Stimulated activated CD8-positive, alpha-beta memory T cell treated with anti-CD3 and anti-CD28 coated beads, Interleukin-7, amount 100 ng/mL, for 24 hours (primary cell): ENCODE measurements at places on chromosomes 5 and 9.

- no peak for DNase-seq
These were observed 35.1 kb downstream of the NDST1 start for GRCh38 chr5:150542933-150543445.

DNA sequence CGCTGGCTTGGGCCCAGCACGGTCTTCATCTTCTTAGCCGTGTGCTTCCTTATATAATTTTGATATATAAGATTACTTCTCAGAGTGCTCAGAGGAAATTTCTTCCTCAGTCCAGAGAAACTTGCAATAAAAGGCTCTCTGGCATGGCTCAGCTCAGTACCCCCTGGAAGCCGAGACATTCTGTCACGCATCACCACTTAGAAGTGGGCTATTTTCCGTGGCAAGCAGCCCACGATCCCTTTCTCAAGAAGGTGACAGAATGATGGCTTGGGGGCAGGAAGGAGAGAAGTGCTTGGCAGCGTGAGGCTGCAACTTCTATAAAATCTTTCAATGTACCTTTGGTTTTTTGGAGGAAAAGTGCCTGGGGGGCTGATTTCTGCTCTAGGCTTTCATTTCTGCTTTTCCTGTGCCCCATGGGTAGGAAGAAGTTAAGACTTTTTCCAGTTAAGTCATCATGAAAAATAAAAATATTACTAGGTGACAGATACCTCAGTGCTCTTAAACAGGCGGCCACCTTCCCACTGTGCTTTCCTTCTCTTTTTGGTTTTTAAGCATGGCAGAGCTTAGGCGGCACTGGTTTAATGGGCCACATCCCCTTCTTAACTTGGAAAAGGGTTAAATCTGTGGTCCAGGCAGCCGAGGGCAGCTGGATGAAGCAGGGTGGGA is 104.6 kb downstream of the MVB12B start:
- no peak for DNase-seq

DNA sequence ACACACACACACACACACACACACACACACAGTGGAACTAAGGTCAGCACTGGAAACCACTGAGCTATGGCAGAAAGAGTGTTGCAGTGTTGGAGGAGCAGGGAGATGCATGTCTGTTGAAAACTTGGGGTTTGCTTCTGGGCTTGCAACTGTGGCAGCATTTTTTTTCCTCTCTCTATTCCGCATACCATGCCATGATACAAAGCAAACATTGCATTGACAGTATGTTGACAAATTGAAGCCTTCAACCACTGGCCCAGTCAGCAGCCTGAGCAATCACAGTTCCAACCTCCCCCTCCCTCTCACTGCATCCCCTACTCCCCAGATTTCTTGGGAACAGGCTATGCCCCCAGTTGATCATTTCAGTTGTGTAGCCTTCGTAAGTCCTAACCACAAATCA is 478.1 kb upstream of the WWC1 start:
- DNase-seq, result no peak

- no peak for DNase-seq
These were observed 17.3 kb upstream of the ANKRD18B start for GRCh38 chr9:33506626-33507370.

DNA sequence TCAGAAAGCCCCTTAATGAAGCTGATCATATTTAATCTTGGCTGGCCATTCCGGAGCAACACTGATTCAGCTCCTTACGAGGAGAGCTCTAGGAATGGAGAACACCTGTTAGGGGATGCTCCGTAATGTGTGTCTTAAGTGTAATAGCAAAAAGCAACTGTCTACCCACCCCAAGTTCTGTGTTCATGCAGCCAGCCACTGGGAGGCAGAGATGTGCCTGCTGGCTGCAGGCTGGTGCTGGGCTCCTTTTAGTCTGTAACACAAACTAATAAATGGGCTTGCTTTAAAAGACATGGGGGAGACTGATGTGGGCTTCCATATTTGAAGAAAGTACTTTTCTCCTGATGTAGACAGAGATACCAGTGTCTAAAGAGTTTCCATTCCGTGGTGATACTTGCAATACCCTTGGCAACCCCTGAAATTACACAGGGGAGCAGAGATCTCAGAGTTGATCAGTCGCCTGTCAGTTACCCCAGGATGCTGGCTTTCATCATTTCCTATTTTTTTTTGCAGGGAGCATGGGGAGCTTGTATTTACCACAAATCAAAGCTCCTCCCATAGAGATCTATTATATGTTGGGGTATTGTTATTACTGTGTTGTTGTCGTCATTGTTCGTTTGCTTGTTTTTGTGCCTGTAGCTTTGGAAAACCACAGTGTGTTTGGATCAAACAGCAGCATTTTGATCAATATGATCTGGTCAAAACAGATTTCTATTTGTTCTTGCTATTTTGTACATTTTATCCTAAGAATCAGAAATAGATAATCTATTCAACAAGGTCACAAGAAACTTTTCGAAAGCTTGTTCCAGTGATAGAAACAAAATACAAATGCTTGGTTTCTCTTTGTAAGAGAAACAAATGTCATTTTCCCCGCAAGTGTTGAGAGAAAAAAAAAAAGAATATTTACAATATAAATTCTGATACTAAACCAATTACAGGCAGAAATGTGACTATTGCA is 65.8 kb downstream of the MTX3 start:
- no peak for DNase-seq

DNA sequence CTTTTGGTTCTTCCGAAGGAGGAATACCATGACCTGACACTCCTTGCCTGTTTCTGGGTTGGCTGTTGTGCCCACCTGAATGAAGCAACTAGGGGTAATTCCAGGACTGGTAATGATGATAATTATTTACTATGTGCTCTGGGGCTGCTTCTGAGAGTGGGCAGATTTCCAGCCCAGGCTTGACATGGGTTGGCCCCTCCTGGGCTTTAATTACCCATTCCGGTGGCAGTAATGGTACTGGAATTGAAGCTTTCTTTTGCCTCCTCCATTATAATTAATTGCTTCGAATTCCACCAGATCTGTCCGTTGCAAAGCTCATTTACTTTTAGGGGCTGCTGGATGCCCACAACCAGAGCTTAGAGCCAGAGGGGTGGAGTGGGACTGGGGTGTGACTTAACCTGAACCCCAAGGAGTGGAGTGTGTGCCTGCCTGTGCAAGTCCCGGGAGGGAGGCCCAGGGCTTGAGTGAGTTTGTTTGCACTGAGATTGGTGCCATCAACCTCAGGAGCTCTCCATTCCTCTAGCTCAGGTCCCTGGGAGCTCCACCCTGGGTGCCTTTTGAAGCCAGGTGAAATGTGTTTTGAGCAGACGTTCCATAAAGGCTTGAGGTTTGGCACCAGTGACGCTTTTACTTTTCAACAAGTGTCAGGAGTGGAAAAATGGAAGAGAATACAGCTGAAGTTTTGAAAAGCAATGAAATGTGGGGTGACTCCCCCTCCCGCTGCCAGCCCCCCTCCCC is 214.6 kb downstream of the PDZD2 start:
- no peak for DNase-seq

- no peak for DNase-seq
These were observed 79.3 kb upstream of the PRLR start for GRCh38 chr5:35309365-35310130.

GRCh38 chr5:34686762-34687268 is 30.7 kb downstream of the RAI14 start:
- no peak for DNase-seq

- no peak for DNase-seq
These were observed 1000.6 kb upstream of the DMAC1 start for GRCh38 chr9:8800196-8800595.

DNA sequence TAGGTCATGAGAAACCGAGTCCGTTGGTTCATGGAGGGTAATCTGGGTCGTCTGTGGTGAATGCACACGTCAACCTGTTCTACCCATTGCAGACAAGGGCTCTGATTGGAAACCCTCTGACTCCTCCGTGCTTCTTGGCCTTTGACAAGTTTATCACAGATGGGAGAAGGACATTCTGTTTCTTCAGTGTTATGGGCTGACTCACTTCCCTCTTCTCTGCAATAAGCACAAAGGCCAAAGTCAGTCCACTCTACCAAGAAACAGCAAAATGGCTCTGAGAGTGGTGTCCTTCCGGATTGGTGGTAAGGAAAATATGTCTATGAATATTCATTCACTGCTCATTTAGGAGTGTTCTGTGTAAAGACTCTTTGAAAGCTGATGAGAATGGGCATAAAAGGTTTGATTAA is 89.3 kb downstream of the FEM1C start:
- DNase-seq, result no peak

DNA sequence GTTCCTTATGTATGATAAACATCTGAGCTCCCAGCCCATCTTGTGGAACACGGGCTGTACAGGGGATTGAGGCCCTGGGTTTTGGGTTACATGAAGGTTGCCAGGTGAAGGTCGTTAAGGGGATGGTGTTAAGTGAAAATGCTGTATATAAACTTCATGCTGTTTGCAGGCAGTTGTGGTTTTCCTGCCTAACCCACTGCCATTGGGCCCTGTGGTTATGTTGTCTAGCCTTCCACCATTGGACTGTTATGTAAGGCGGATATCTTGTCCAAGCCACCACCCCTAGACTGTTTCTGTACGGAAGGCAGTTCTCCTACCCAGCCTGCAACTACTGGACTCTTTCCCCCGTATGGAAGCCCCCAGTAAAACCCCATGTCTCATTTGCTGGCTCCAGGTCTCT is 246.1 kb downstream of the KIF4B start:
- no peak for DNase-seq

- no peak for DNase-seq
These were observed 90.8 kb downstream of the PCDH1 start for GRCh38 chr5:141787376-141787775.

- DNase-seq, result no peak
These were observed 22.6 kb upstream of the MEGF9 start for GRCh38 chr9:120736881-120737280.

DNA sequence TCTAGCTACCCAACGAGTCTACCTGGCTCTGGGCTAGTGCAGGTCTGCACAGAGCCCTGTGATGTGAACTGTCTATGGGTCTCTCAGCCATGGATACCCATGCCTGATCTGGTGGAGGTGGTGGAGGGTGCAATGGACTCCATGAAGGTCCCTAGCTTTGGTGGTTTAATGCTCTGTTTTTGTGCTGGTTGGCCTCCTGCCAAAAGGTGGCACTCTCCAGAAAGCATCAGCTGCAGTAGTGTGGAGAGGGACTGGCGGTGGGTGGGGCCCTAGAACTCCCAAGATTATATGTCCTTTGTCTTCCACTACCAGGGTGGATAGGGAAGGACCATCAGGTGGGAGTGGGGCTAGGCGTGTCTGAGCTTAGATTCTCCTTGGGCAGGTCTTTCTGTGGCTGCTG is 290.1 kb downstream of the AGTPBP1 start:
- no peak for DNase-seq

- no peak for DNase-seq
These were observed 16.7 kb downstream of the NXNL2 start for GRCh38 chr9:88551546-88552137.

DNA sequence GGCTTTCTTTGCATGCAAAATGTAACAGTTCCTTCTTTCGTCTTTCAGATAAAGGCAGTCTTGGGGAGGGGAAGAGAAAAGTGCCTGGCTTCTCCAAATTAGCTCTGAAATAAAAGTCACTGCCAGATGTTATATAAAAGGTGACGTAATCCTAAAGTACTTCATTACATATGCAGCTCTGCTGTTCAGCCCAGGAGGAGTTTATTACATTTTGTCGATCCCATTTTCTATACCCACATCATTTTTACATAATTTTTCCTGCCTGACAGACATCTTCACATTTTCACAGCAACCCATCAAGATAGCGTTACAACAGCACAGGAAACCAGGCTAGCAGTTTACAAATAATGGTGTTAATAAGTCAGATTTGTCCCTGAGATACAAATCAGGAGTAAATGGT is 86.7 kb upstream of the SLC30A5 start:
- no peak for DNase-seq

- DNase-seq, result no peak
These were observed 68.2 kb upstream of the RAD23B start for GRCh38 chr9:107214915-107215314.

- DNase-seq, result no peak
These were observed 23.9 kb downstream of the TPPP start for GRCh38 chr5:669111-669841.

GRCh38 chr9:127825319-127826051 is 22.8 kb downstream of the FPGS start:
- no peak for DNase-seq

DNA sequence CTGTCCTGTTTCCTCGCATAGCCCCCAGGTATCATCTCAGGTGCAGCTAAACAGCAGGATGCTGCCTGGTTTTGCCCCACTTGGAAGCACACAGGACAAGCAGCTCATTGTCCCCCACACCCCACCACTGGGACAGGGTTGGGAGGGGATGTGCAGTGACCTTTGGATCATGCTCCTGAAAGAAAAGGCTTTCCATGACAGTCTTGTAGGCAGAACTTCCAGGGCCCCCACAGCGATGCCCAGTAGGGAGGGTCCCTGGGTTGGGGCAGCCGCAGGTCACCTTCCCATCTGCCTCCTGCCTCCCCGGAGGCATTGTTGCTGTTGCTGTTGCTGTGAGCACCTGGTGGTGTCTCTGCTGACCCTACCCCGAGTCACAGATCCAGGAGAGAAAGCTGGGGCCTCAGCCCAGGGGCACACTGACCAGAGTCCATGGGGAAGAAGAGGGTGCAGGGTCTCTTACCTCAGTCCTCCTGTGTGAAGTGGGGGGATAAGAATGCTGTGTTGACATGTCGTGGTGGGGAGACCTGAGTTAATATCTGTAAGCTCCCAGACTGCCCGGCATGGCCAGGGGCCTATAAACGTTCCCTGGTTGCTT is 8.5 kb downstream of the CEP72 start:
- DNase-seq, result no peak

DNA sequence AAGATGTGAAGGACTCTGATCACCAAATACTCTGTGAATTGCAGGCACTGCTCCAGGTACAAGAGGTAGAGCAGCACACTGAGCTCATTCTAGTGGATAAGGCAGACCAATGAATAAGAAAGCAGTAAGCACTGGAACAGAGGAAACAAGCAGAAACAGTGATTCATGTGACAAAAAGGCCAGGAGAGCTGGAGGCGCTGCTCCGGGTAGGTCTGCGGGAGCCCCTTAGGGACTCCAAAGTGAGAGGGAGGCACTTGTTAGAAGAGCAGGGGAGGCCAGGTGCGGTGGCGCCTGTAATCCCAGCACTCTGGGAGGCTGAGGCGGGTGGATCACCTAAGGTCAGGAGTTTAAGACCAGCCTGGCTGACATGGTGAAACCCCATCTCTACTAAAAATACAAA is 231.6 kb upstream of the NFIL3 start:
- no peak for DNase-seq

DNA sequence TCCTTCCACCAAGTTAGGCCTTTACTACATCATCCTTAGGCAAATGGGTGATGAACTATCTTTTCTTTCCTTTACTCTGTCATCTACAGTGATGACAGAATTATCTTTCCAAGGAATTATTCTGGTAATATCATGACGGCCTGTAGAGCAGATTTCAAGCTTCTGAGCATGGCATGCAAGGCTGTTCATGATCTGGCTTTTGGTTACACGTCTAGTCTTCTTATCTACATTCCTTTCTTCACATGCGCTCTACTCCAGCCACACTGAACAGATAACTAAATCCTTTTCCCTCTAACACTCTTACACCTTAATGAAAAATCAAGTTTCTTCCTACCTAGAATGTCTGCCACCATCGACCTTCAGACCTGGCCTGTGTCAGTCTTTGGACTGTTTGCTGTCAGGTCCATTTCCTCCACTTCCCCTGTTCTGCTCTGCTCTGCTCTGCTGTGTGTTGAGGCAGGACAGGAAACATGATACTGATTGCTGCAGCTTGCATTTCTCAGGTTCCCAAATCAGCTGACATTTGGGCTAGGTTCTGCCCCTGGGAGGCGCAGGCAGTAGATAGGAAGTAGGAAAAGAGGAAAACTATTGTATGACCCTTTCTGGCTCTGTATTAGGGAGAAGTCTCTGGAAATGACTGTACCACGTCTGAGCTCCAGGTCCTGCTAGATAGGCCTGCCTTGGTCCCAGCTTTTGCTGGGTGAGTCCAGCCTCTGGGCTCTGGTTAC is 4.2 kb downstream of the SCGB3A2 start:
- DNase-seq, result no peak

GRCh38 chr9:20084125-20084524 is 295.3 kb upstream of the SLC24A2 start:
- DNase-seq, result no peak
